ENCODE measurements at places on chromosomes 3 and 15. TPM values are rescaled to one million over a fixed set of nuclear protein-coding genes. Genes with fewer than 3 reads are reported as not detected.

SLC27A2 gene
- total RNA-seq = not detected

KCNH8 gene
- 0.42 TPM for total RNA-seq

ANKUB1 gene
- not detected for total RNA-seq

GRCh38 chr15:71971905-71972304, 146.0 kb downstream of the MYO9A start:
- DNase-seq = no peak
- no peaks in the 10 kb centered on the region for H3K4me1 ChIP-seq
- no peak overlapping the region for H3K4me3 ChIP-seq
- no peaks in the 10 kb centered on the region for H3K36me3 ChIP-seq
- H3K27me3 ChIP-seq = no peaks in the 10 kb centered on the region
- H3K27ac ChIP-seq = no peak overlapping the region

DNA sequence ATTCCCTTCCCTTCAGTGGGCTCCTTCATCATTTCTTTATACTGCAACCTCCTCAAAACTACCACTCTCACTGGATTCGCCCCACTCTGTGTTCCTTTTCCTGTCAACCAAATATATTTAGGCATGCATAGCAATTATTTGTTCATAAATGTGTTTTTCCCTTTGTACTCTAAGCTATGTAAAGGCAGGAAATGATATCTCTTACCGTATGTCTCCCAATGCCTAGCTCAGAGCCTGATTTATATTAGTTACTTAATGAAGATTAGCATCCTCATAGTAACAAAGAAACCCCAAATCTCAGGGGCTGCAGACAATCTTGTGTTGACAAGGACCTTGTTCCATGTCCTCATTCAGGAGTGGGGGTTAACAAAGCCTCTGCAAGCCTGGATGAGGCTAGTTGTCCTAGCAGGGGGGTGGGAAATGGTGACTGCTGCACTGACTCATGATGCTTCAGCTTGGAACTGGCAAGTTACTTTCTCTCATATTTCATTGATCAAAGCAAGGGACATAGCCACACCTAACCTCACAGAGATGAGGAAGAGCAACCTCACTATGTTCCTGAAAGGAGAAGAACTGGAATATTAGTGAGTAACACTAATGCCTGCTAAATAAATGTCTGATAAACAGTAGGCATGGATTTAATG, 15.2 kb downstream of the PHLDB2 start:
- H3K27ac ChIP-seq = peak overlapping the region; percentile 22
- no peak for DNase-seq
- H3K4me3 ChIP-seq = no peak overlapping the region
- H3K36me3 ChIP-seq = no peaks in the 10 kb centered on the region
- peaks cover 53% of the 10 kb centered on the region for H3K4me1 ChIP-seq

GRCh38 chr3:97713634-97714033, 50.9 kb upstream of the ARL6 start:
- H3K4me1 ChIP-seq = no peaks in the 10 kb centered on the region
- DNase-seq = no peak
- H3K36me3 ChIP-seq = no peaks in the 10 kb centered on the region
- H3K27ac ChIP-seq = no peak overlapping the region

AMOTL2 gene
- total RNA-seq = 313 TPM

GRCh38 chr3:195071011-195071728, 199.8 kb downstream of the XXYLT1 start:
- no peaks in the 10 kb centered on the region for H3K4me1 ChIP-seq
- H3K4me3 ChIP-seq = no peak overlapping the region
- H3K27ac ChIP-seq = no peak overlapping the region
- H3K27me3 ChIP-seq = no peaks in the 10 kb centered on the region
- DNase-seq = no peak

GRCh38 chr15:62933386-62933785, 109.2 kb upstream of the TPM1 start:
- peaks cover 1% of the 10 kb centered on the region for H3K4me1 ChIP-seq
- no peaks in the 10 kb centered on the region for H3K36me3 ChIP-seq
- no peak overlapping the region for H3K27ac ChIP-seq
- no peaks in the 10 kb centered on the region for H3K27me3 ChIP-seq
- DNase-seq = no peak

RSRC1 gene
- 33.1 TPM for total RNA-seq

UTS2B gene
- 1.2 TPM for total RNA-seq

DNA sequence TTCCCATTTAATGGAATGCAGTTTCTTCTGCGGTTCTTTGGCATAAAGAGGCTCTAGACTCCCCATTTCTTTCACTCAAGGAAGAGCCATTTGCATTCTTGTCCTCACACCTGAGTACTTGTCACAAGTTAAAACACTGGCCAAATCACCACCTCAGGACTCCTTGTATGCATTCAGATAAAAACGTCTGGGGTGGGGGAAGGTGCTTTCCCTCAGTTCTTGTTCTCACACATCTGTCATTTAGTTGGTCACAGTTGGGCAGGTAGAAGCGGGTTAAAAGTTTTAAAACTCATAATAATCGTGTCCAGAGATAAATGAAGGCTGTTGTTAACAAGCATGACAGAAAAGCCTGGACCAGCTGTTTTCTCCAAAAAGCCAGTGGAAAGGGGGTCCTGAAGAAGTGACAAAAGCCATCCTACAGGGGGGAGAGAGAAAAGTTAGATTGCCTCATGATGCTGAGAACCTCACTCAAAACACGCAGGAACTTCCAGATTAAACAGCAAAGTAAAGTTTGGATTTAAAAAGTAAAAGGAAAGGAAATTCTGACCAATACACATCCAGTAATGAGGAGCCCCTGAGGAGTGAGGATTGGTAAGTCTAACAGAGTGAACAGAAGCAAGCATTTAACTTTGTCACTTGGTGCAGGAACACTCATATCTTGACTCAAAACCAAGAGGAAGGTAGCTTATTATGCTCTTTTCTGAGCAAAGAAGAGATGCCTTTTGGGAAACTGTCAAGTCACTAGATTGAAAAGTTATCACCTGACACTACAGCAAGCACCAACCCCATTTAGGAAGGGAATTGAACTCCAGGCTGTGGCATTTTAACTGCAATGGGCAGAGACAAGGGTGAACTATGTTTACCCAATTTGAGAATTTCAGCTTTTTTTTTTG, 2.8 kb downstream of the BCL2L10 start:
- H3K4me3 ChIP-seq = no peak overlapping the region
- DNase-seq = no peak
- H3K27me3 ChIP-seq = peaks cover 22% of the 10 kb centered on the region
- no peak overlapping the region for H3K27ac ChIP-seq

OSBPL10 gene
- 12.2 TPM for total RNA-seq

SYNPR gene
- total RNA-seq = not detected

DNA sequence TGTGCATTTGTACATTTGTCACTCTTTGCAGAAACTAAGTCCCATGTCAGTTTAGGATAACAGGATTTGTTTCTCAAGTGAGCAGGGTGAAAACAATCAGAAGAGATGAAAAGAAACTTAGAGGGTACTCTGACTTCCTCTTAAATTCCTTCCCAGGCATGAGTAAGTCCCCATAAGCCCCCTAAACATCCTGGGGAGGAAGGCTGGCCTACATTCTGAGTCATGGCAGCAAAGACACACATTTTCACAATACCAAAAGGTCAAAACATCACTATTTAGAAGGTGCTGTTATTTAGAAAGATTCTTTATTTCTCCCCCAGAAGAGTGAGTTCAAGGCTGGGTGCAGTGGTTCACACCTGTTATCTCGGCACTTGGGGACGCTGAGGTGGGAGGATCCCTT, 7.6 kb upstream of the FOXP1 start:
- no peaks in the 10 kb centered on the region for H3K27me3 ChIP-seq
- H3K27ac ChIP-seq = no peak overlapping the region
- no peaks in the 10 kb centered on the region for H3K4me1 ChIP-seq
- H3K4me3 ChIP-seq = no peak overlapping the region
- DNase-seq = no peak
- no peaks in the 10 kb centered on the region for H3K36me3 ChIP-seq

GRCh38 chr3:27504749-27505148, 20.6 kb upstream of the SLC4A7 start:
- no peaks in the 10 kb centered on the region for H3K4me1 ChIP-seq
- no peaks in the 10 kb centered on the region for H3K36me3 ChIP-seq
- H3K27me3 ChIP-seq = no peaks in the 10 kb centered on the region
- H3K4me3 ChIP-seq = no peak overlapping the region

All from esophagus muscularis mucosa (tissue), 4 donors.